ENCODE measurements at places on chromosomes 7 and 10. TPM values are rescaled to one million over a fixed set of nuclear protein-coding genes. Genes with fewer than 3 reads are reported as not detected.

The NME8 gene
- not detected for total RNA-seq

The MSRB2 gene
- 14.2 TPM for total RNA-seq

The C10orf120 gene
- not detected for total RNA-seq

The RTKN2 gene
- total RNA-seq, result 5.6 TPM

The OPN1SW gene
- not detected for total RNA-seq
